Osteocyte (in vitro differentiated cells): ENCODE measurements at places on chromosomes 4 and X. TPM values are rescaled to one million over a fixed set of nuclear protein-coding genes. Genes with fewer than 3 reads are reported as not detected.
A peak's percentile ranks its signal among the peaks of the same experiment; 100 is the strongest.

DNA sequence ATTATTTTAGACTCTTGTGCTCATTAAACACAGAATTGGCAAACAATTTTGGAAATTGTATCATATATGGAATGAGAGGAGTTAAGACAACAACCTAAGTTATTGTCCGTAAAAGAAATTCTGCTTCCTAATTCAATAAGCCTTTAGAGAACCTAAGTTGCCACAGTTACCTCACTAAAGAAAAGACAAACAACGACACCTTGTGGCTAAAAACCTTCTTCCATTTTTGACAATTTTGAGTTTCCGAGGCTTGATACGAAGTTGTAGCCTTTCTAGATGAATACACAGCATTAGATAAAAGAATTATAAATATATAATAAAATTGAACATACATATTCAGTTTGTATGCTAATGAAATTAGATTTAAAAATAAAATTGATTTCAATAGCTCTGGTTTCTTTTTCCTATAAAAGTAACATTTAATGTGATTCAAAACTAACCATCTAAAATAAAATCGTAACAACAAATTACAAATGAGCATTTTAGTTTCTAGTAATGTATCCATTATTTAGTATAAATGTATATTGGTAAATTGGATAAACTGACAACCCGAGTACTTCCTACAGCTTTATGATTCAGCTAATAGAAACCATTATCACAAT is 275.1 kb downstream of the GPM6A start:
- H3K36me3 ChIP-seq, result peaks cover 9% of the 10 kb centered on the region
- no peak overlapping the region for H3K4me3 ChIP-seq

DNA sequence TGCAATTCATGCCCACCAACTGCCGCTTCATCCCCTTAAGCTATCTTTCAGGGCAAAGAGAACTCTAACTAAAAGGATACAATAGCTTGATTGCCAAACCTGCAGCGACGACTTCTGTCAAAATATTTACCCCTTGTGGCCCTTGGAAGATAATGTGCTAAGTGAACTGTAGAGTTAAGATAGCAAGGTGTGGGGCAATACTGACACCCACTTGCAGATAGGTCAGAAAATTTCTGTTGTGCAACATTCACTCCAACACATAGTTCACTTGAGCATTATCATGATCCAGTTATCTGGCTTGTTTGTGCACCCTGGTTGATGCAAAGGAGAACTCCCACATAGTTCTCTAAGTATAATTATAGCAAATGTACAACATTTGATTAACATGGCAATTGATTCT is 55.6 kb downstream of the RHOXF2B start:
- H3K4me1 ChIP-seq, result no peaks in the 10 kb centered on the region
- no peak overlapping the region for H3K4me3 ChIP-seq
- H3K27ac ChIP-seq, result no peak overlapping the region
- H3K36me3 ChIP-seq, result no peaks in the 10 kb centered on the region

GRCh38 chr4:98976716-98977115 is 18.8 kb upstream of the METAP1 start:
- peaks cover 7% of the 10 kb centered on the region for H3K4me1 ChIP-seq
- no peak for DNase-seq
- peak overlapping the region; percentile 14 for H3K27ac ChIP-seq
- H3K4me3 ChIP-seq, result no peak overlapping the region

GRCh38 chr4:112655270-112655669 is 18.3 kb downstream of the LARP7 start:
- no peaks in the 10 kb centered on the region for H3K27me3 ChIP-seq
- H3K27ac ChIP-seq, result no peak overlapping the region
- H3K36me3 ChIP-seq, result peaks cover 38% of the 10 kb centered on the region
- H3K4me3 ChIP-seq, result no peak overlapping the region
- no peaks in the 10 kb centered on the region for H3K4me1 ChIP-seq

GRCh38 chr4:110034026-110034393 is 121.3 kb downstream of the EGF start:
- no peak overlapping the region for H3K4me3 ChIP-seq
- peaks cover 7% of the 10 kb centered on the region for H3K27me3 ChIP-seq
- H3K27ac ChIP-seq, result no peak overlapping the region
- no peak for DNase-seq

Gene GALNTL6
- not detected in 2 replicates for total RNA-seq

Gene FABP2
- 0.13 TPM in 1 of 2 replicates, not detected in the other for total RNA-seq
